ENCODE measurements at places on chromosomes 16 and 17.

DNA sequence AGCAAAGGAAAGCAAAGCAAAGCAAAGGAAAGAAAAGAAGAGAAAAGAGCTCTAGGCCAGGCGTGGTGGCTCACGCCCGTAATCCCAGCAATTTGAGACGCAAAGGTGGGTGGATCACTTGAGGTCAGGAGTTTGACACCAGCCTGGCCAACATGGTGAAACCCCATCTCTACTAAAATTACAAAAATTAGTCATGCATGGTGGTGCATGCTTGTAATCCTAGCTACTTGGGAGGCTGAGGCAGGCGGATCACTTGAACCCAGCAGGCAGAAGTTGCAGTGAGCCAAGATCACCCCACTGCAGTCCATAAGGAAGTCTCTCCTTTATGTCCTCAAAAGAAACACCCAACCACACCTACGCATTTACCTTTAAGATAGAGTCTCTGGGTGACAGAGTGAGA lies 70.1 kb downstream of the ADAMTS18 start:
- DNase-seq = no peak

- DNase-seq = peak; percentile 81
Measured at GRCh38 chr17:2244545-2245525, 58.8 kb downstream of the SMG6 start.

DNA sequence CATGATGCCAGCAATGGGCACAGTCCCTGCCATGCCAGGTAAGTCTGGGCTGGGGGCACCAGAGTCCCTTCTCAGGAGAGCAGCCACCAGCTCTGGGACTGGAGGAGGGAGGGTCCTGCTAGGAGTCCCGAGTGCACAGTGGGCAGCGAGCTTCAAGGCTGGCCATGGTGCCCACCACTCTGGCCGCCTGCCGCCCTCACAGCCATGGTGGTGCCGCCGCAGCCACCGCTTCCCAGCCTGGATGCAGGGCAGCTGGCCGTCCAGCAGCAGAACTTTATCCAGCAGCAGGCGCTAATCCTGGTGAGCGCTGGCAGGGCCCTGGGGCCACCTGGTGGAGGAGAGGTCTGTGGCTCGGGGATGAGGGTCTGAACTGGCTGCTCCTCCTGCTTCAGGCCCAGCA lies 17.9 kb upstream of the SMIM5 start:
- DNase-seq = no peak

- no peak for DNase-seq
Measured at GRCh38 chr17:27627514-27627913, 3.5 kb upstream of the LGALS9 start.

- no peak for DNase-seq
Measured at GRCh38 chr16:29688172-29688571, 9.2 kb downstream of the QPRT start.

GRCh38 chr17:7026471-7027115 lies 3.7 kb downstream of the BCL6B start:
- no peak for DNase-seq
